ENCODE measurements at places on chromosomes 13 and 19.

GRCh38 chr13:20489185-20489820 lies 36.4 kb downstream of the CRYL1 start:
- DNase-seq = no peak

DNA sequence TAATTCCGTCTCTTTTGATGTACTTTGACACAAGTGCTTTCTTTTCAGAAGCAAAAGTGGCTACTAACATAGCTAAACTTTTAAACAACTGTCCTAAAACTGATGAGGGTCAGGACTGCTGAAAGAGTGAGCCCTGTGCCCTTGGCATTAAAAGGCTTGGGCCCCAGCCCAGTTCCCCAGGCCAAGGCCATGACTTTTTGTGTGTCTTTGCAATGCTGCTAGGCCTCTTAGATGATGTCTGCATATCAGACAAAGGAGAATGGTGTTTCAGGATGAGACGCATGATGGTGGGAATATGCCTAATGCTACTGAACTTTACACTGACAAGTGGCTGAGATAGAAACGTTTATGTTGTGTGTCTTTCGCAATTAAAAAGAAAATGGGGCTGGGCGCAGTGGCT lies 38.0 kb downstream of the SLC7A9 start:
- no peak for DNase-seq

DNA sequence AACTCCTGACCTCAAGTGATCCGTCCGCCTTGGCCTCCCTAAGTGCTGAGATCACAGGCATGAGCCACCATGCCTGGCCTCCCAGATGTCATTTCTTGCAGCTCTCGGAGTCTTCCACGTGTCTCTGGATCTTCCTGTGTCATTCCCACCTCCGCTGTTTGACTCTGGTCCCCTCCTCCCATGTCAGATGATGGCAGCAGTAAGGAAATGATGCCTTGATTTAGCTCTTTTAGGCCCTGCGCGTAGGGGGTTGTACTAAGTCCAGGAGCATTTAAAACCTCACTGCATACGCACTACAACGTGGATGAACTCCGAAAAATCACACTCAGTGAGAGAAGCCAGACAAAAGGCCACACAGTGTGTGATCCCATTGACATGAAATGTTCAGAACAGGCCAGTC lies 113.1 kb downstream of the GNG7 start:
- no peak for DNase-seq

DNA sequence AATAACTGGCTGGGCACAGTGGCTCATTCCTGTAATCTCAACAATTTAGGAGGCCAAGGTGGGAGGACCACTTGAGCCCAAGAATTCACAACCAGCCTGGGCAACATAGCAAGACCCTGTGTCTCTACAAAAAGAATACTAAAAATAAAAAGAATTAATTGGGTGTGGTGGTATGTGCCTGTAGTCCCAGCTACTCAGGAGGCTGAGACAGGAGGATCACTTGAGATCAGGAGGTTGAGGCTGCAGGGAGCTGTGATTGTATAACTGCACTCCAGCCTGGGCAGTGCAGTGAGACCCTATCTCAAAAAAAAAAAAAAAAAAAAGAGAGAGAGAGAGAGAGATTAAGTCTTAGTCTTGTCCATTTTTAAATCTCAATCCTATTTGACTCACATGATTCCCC lies 35.6 kb upstream of the SERPINE3 start:
- DNase-seq = no peak

GRCh38 chr13:30440910-30441703 lies 18.8 kb downstream of the UBE2L5 start:
- no peak for DNase-seq

DNA sequence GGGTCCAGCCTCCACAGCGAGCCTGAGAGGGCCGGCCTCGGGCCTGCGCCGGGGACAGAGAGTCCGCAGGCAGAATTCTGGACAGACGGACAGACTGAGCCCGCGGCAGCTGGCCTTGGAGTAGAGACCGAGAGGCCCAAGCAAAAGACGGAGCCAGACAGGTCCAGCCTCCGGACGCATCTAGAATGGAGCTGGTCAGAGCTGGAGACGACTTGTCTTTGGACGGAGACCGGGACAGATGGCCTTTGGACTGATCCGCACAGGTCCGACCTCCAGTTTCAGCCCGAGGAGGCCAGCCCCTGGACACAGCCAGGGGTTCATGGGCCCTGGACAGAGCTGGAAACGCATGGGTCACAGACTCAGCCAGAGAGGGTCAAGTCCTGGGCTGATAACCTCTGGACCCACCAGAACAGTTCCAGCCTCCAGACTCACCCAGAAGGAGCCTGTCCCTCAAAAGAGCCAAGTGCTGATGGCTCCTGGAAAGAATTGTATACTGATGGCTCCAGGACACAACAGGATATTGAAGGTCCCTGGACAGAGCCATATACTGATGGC lies 490 bp downstream of the ITPKC start:
- DNase-seq = peak; percentile 81

DNA sequence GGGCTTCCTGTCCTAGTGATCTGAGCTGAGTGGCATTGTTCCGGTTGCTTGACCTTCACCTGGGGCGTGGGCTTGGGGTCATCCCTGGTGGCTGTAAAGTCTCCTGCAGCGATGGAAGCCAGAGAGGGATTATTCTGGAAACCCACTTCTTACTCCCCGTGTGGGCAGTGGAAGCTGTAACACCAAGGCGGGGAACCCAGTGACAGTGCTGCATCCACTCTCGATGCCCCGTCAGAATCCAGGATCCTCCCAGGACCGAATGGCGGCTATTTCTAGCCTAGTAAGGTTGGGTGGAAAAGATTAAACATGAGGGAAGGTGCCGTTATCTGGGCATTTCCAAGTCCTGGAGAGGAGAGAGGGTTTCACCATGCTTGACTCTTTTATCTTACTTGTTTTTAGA lies 280.6 kb downstream of the ZNF536 start:
- no peak for DNase-seq

GRCh38 chr13:113001241-113002140 lies 32.5 kb downstream of the MCF2L start:
- no peak for DNase-seq

GRCh38 chr13:46561691-46562090 lies 8.7 kb downstream of the LRCH1 start:
- no peak for DNase-seq

- no peak for DNase-seq
Measured at GRCh38 chr19:40611900-40612698, 10.9 kb downstream of the LTBP4 start.

GRCh38 chr13:23763318-23763717 lies 125.9 kb downstream of the MIPEP start:
- no peak for DNase-seq

DNA sequence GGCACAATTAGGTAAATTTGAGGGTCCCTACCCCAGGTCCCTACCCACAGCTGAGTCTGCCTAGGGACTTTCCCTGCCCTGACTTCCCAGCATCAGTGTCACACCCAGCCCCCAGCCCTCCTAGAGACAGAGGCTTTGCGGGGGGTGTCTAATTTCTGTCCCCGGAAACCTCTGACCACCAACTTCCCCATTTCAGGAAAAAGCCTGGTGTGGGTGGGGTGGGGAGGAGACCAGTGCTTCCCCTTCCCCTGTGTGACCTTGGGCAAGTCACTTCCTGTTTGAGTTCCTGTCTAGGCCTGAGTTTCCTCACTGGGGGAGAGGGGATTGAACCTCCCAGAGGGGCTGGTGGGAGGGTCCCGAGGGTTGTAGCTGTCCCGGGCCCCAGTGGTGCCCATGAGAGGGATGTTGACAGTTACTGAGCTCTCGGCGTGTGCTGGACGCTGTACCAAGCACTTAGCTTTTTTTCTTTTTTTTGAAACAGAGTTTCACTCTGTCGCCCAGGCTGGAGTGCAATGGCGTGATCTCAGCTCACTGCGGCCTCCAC lies 7.9 kb downstream of the VASP start:
- peak; percentile 92 for DNase-seq

DNA sequence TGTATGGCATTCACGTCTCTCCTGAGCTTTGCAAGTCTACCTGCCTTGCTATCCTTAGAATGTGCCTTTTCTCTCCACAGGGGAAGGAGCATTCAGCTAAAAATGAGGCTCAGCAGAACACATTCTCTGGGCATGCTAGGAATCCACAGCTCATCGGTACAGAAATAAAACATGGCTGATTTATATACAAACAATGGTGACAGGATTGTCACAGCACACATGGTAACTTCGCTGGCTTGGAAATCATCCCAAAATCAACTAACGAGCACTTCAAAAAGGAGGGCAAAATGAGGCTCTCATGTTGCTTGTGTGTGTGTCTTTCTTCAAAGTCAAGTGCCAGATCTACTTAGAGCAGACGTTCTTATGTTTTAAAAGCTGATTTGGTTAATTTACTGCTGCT lies 373.0 kb downstream of the FGF14 start:
- DNase-seq = no peak

- DNase-seq = no peak
Measured at GRCh38 chr13:98741741-98742435, 10.6 kb downstream of the SLC15A1 start.

GRCh38 chr13:71171740-71172139 lies 695.3 kb downstream of the DACH1 start:
- no peak for DNase-seq

DNA sequence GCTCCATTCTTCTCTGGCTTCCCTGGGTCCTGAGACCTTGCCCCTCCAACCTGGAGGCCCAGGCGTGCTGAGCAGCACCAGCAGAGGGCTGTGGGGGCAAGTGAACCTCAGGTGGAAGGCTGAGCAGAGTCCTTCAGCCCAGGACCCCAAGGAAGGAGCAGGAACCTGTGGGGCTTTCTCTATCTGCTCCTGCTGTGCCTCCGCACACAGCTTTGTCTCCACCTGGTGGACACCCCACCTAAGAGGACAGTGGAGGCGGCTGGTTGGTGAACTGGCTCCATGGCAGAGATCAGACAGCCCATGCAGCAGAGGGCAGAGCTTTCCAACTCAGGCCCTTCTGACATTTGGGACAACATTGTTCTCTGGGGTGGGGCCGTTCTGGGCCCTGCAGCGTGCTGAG lies 19.7 kb downstream of the ZFR2 start:
- DNase-seq = no peak

DNA sequence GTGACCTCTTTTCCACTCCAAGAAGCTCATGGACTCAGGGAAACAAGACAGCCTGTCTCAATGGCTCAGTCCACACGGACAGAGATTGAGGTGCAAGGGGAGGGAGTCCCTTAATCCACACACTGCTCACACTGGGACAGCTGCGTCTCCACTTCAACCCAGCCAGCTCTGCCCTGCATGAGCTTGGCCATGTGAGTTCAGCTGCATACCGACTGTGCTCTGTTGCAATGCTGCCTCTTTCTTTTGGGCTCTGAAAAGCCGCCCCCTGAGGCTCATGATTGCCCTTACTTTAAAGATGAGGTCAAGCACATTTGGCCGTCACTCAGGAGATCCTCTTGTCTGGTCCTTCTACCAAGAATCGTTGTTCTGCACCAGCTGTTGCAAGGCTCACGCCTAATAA lies 64.8 kb upstream of the KCTD15 start:
- DNase-seq = no peak

GRCh38 chr19:30966486-30966885 lies 382.8 kb downstream of the TSHZ3 start:
- no peak for DNase-seq

DNA sequence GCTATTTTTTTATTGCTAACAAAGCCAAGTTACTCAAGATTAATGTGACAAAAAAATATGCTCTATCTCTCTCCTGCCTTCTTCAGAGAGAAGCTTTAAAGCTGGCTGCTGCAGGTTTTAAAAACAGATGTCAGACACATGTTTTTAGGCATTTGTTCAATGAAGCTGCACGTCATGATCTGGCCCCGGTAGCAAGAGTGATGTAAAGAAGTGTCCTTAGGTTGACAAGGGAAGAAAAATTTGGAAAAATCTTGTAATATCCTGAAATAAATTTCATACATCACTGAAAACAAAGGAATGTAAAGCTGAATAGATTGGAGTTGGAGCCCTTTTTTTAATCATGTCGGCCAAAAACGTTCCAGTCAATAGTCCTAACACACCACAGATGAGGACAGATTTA lies 531.4 kb upstream of the NBEA start:
- DNase-seq = no peak

GRCh38 chr13:79781829-79782540 lies 301.0 kb downstream of the NDFIP2 start:
- no peak for DNase-seq

DNA sequence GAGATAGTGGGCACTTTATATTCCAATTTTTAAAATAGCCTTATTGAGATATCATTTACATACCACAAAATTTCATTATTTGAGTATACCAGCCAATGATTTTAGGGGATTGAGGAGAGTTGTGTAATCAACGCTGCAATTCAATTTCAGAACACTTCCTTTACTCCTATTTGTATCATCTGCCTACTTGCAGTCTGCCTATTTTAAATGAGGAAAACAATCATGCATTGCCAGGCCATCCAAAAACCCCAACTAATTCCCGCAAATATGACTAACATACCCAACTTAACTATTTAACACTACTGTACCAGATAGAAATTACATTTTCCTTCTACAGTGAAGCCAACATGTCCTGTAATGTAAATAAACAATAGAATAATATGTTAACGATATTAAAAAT lies 26.7 kb downstream of the CAB39L start:
- DNase-seq = no peak

DNA sequence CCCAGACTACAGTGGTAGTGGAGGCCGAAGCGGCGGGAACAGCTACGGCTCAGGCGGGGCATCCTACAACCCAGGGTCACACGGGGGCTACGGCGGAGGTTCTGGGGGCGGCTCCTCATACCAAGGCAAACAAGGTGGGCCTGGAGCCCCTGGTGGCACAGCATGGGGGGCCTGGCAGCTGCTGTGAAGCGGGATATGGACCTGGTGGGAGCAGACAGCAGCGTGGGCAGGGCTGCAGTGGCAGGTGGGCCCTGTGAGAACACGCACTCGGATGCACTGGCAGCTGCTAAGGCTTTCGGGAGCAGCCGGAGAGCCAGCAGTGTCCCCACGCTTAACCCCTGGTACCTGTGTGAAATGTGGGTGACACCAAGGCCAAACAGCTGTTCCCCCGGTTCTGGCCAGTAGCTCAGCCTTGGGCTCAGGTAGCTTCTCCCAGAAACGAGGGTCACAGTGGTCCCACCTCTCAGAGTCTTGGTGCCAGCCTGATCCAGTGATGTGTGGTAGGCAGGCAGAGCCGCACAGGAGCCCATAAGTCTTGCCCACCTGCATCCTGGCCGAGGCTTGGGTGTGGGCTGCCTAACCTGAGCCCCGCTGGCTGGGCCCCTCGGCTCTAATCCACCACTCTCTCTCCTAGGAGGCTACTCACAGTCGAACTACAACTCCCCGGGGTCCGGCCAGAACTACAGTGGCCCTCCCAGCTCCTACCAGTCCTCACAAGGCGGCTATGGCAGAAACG lies 12.5 kb upstream of the QTRT1 start:
- DNase-seq = no peak

- no peak for DNase-seq
Measured at GRCh38 chr19:2494084-2494446, 18.1 kb downstream of the GADD45B start.

DNA sequence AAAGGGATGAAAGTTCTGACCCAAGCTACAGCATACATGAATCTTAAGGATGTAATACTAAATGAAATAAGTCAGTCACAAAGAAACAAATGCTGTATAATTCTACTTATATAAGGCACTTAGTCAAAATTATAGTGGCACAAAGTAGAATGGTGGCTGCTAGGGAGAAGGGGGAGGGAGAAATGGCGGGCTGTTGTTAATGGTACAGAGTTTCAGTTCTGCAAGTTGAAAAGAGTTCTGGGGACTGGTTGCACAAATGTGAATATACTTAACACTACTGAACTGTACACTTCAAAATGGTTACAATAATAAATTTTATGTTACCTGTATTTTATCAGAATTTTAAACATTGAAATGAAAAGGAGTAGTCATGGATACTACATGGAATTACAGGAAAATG lies 48.9 kb upstream of the CLDN10 start:
- DNase-seq = no peak

Data from cardiac septum (tissue), 1 donor.